ENCODE measurements at places on chromosomes 7 and 10.

- no peak for DNase-seq
Observed at GRCh38 chr10:33773253-33773573, 438.7 kb upstream of the NRP1 start.

DNA sequence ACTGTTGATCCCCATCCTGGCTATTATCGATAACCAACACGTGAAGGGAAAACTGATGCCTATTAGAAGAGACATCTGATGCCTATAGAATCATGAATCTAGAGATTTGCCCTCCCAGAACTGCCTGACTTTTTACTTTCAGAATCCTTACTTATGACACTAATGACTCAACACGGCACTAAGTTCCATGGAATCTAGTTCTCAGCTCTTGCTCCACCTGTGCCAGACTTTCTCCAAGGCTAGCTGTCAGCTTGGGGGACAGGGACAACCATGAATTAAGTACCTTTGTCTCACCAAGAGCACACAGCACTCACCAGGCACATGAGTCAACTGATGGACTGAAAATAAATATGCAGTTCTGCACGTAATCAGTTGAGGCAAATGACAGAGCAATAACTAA, 184.2 kb downstream of the FRMD4A start:
- no peak for DNase-seq

DNA sequence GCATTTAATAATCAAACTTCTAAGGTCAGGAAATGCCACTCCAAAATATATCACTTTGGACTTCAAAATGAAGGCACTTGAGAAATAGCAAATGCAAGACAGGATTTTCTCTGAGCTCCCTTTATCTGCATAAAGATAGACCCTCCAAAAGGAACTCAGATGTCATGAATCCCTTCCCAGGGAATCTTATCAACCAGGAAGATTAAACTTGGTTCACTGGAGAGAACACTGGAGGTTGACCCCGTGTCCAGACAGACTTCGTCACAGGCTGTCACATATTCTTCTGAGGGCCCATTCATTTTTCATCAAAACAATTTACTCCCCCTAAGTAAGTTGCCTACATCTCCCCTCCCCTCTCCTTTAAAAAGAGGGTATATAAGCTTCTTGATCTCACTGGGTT, 21.2 kb downstream of the IFIT3 start:
- DNase-seq: no peak

DNA sequence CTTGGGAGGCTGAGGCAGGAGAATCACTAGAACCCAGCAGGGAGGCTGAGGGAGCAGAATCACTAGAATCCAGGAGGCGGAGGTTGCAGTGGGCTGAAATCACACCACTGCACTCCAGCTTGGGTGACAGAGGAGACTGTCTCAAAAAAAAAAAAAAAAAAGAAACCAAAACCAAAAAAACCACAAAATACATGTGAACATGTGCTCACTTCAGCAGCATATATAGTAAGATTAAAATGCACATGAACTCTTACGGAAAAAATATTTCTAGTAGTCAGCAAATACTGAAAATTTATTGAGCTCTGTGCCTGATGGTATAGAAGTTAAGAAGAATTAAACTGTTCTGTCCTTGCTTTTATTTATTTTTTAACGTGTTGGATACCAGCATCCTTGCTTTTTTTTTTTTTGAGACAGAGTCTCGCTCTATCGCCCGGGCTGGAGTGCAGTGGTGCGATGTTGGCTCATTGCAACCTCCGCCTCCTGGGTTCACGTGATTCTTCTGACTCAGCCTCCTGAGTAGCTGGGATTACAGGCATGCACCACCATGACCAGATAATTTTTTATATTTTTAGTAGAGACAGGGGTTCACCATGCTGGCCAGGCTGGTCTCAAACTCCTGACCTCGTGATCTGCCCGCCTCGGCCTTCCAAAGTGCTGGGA, 9.6 kb upstream of the ZNF487 start:
- DNase-seq: peak; percentile 53

GRCh38 chr7:79217468-79217867, 236.0 kb downstream of the MAGI2 start:
- no peak for DNase-seq

DNA sequence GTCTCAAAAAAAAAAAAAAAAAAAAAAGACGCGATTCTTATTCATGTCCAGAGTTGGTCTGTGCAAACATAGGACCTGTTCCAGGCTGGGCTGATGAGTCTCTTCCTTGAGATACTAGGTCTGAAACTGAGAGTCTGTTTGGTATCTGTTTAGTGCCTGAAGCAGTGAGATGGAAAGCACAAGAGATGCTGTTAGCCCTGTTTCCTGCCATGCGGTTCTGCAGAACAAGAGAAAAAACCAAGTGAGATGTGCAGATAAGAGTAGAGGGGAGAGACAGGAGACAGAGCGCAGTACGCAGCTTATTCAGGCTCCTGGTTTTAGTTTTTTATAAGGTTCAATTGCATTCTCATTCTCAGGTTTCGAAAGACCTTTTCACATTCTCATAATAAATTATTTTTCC, 85.8 kb upstream of the PRKCQ start:
- DNase-seq: peak; percentile 47

- no peak for DNase-seq
Observed at GRCh38 chr7:93148144-93148543, at the start of gene SAMD9L. TSS of gene SAMD9L (minus strand) at chr7:93148385. CDS start at chr7:93135971, 12,414 bp downstream.

DNA sequence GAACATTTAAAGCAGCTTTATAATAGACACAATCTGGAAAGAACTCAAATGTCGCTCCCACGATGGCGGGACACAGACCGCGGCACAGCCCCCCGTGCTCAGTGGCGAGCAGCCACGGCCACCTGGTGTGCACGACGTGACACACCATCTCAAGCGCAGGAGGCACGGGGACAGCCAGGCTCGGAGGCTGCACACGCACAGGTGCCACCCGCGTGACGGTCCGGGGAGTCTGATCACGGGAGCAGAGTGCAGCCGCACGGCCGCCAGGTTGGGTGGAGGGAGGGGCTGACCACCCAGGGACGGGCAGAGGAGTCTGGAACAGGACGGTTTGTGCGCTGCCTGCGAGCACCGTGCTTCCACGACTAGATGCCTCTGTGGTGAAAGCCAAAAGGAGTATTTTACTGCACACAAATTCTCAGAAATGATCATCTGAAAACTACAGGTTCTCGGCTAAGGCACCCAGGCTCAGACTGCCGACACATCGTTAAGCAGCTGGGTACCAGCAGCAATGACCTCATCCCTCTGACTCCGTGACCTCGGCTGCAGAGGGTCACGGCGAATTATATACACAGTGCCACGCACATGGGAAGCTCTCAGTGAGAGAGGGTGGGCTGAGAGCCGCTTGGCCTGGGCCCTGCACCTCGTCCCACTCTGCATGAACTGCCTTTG, 7.5 kb upstream of the GPER1 start:
- DNase-seq: no peak

DNA sequence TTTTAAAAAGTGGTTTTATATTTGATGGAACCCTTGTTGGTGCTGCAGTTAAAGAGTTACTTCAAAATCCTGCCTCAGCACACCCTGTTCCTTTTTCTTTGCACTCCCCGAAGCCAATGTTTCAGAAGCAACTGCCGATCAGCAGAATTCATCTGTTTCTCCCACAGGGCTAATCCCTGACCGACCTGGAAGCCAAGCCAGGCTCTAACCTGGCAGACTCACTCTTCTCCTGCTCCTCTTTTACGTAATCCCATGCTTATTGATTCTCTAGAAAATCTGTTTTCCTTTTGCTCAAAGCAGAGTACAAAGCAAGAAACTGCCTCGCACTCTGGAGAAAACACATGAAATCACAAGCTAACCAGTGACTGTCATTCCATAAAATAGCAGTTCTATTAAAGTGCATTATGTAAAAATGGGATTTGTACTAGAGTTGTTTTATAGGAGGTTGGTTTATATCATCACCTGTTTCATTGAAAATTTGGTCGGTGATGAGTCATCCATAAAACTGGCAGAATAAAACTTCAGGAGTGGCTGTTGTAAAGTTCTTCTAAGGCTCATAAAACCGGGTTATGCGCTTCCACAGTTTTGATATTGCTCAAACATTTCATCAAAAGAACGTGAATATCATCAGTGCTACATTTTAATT, 99.9 kb downstream of the CNTNAP2 start:
- no peak for DNase-seq

- DNase-seq: peak; percentile 51
Observed at GRCh38 chr10:11578802-11579255, 32.6 kb downstream of the USP6NL start.

DNA sequence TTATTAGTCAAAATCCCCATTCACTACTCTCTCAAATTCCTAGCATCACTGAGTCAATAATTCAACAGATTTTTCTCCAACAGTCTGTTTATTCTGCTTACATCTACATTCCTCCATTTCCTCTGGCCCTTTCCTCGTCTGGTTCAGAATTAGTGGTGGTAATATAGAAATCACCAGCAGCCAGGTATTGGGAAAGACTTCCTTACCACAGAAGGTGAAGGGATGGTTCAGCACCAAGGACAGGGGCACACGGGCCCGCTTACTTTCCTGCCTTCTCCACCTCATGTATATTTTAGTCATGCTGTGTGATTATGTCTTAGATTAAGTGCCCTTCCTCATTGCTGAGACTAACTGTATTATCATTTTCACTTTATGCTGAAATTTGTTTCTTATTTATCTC, 70.4 kb upstream of the APBB1IP start:
- DNase-seq: peak; percentile 44

- no peak for DNase-seq
Observed at GRCh38 chr10:83990126-83990525, 149.2 kb upstream of the GHITM start.

DNA sequence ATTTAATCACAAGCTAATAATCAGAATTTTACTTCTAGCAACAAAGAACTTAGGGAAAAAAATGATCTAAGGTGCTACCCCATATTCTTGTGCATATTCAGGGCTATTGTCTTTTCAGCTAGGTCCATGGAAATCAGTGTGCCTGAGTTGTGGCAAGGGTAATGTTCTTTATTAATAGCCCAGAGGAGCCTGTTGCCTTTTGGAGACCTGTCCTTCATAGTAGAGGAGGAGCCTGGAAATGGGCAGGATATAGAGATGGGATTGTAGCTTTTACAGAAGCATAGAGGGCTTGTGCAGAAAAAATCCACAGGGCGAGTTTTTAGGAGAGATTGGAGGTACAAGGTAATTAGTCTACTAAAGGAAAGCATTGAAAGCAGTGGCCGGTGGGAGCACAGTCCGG, 38.9 kb downstream of the AGK start:
- DNase-seq: no peak

DNA sequence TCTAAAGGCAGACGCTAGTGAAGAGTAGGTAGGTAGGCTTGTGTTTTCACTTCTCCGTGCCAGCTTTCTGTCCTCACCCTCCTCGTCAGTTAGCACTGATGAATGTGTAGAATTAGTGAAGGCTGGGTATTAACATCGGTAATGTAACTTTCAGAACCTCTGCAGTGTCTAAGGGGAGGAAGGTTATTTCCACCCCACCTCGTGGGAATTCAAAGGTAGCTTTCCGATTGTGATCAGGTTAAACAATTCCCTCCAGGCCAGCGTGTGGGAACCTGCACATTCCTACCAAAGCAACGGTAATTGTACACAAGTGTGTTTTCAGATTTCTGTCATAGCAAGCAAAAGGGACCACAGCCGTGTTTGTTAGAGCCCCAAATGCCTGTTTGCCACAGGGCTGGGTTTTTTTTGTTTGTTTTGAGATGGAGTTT, 405.0 kb upstream of the GALNT17 start:
- no peak for DNase-seq

GRCh38 chr7:29780346-29780745, 26.0 kb upstream of the WIPF3 start:
- no peak for DNase-seq

GRCh38 chr10:110446954-110447608, 50.6 kb upstream of the DUSP5 start:
- no peak for DNase-seq

GRCh38 chr7:41566581-41566980, 136.3 kb downstream of the INHBA start:
- DNase-seq: no peak

- no peak for DNase-seq
Observed at GRCh38 chr10:116870949-116871348, 21.6 kb downstream of the ENO4 start.

- no peak for DNase-seq
Observed at GRCh38 chr7:115009736-115010440, 88.0 kb downstream of the MDFIC start.

DNA sequence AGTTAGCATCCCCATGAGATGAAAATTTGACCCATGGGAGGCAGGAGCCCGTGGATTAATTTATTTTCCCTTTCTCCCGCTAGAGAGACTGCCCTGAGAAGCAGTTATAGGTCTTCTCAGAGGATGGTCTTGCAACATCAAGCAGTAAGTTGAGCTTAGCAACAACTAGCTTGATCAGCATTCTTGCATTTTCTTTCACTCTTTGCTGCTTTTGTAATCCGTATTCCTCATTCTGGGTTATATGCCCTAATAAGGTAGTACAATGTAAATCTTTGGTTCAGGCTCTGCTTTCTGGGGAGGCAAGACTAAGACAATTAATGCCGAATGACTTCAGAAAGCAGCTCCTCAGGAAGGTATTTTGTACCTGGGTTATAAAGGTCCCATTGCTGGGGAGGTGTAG, 146.8 kb downstream of the FZD1 start:
- DNase-seq: no peak

DNA sequence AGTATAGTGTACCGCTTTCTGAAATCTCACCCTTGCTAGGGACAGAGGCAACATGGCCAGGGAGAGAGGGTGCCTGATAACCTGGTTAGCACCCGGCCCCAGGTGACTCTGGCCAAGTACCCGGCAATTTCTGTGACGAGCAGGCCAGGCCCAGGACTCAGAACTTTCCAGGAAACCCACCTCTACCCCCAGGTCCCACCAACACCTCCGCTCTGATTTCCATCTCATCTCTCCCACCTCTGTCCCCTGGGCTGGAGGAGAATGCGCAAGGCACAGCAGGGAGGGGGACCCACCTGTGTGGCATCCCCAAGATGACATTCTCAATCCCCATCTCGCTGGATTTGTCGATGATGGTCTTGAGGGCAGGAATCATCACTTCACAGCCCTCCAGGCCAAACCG, 11.6 kb downstream of the OGDHL start:
- no peak for DNase-seq

- no peak for DNase-seq
Observed at GRCh38 chr10:88689366-88689765, 16.7 kb upstream of the LIPK start.

- no peak for DNase-seq
Observed at GRCh38 chr10:82190432-82191260, 315.7 kb downstream of the NRG3 start.

GRCh38 chr7:66303454-66304155, 98.5 kb downstream of the TPST1 start:
- no peak for DNase-seq

DNA sequence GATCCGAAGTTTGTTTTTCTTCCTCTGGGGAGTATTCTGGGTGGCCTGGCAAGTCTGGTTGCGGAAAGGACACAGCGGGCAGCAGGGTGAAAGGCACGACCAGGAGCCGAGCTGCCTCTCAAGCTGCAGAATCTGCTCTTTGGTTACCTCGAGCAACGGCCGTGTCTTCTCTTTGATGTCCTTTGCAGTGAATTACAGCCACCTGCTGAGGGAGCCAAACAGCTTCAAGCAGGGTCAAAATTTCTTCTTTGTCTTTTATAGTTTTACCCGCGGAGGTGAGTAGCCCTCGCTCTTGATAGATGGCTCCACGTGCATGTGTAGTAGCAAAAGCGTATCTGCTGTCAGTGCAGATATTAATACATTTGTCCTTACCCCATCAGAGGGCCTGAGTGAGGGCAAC, 177.3 kb upstream of the MBL2 start:
- no peak for DNase-seq

GRCh38 chr7:103058122-103058521, 16.5 kb downstream of the FBXL13 start:
- no peak for DNase-seq

Measured in stimulated activated CD4-positive, alpha-beta T cell treated with anti-CD3 and anti-CD28 coated beads, Interleukin-2, amount 100 ng/mL, for 24 hours (primary cell).